Activated CD8-positive, alpha-beta memory T cell treated with anti-CD3 and anti-CD28 coated beads for 48 hours (primary cell): ENCODE measurements at places on chromosomes 6 and 20.

DNA sequence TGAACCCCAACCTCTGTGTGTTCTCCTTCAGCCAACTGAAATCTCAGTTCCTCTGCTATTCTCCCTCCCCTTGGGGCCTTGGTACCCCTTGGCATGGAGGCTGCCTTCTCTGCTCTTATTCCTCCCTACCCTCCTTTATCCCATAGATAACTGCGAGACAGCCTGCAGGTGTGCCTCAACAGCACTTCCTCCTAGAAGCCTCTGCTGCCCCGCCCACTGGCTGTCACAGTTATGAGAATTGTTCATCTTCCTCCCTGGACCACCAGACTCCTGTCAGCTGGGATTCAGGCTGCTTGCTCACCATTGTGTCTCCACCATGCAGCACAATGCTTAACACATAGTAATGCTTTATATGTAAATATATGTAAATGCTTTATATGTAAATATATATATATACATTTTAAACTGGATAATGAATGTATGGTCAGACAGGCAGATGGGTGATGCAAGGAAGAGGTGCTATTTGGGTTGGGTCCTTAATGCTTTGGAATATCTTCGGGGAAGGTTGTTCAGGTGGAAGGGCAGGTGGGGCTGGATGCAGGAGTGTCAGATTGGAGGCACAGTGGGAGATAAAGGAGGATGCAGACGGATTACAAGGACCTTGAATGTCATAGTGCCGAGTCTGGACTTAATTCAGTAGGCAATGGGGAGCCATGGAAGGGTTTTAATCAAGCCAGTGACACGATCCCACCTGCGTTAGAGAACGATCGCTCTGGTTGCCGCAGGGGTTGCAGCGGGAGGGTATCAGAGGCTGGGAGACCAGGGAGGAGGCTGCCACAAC is 4.9 kb downstream of the CDH22 start:
- DNase-seq: no peak

DNA sequence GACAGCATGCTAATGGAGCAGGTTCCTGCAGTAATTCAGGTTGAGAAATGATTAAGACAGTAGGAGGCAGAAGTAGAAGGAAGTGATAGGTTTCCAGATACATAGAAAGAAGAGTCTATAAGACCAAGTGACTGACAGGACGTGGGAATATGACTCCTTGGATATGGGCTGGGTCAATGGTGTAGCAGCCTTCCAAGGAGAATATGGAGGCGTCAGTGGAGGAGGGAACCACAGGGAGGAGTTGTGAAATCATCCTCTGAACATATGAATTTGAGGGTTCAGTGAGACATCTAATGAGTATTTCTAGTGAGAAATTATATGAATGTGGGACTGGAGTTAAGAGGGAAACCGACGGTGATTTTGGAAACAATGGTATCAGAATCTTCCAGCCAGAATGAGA is 43.3 kb downstream of the NUDT3 start:
- DNase-seq: no peak

- DNase-seq: no peak
Measured at GRCh38 chr20:11249683-11250082, 575.9 kb upstream of the JAG1 start.

DNA sequence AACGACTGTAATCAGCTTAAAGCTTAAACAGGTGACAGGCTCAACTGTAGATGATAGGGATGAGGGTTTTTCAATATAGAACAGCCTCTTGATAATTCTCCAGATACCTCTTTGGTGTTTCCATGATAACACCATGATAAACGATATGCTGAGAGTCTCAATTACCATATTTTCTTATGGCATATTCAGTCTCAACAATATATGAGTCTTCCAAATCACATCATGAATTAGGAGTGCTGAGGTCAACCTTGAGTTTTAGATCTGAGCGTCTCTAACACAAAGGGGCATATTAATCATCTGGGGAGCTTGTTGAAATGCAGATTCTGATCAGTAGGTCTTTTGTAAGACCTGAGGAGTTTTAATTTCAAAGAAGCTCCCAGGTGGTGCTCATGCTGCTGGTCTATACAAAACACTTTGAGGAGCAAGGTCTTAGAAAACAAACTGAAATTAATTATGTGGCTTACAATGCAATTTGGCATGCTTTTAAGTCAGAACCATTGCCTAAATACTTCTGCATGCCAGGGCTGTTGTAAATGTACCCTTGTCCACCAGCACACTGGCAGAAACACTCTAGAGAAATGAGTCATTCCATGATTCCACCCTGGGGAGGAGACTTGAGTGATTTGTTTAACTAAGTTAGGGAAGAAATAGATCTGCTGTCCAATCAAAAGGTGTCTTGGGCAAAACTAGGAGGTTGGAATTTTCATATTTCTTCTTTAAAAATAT is 49.6 kb downstream of the PTCHD4 start:
- no peak for DNase-seq

DNA sequence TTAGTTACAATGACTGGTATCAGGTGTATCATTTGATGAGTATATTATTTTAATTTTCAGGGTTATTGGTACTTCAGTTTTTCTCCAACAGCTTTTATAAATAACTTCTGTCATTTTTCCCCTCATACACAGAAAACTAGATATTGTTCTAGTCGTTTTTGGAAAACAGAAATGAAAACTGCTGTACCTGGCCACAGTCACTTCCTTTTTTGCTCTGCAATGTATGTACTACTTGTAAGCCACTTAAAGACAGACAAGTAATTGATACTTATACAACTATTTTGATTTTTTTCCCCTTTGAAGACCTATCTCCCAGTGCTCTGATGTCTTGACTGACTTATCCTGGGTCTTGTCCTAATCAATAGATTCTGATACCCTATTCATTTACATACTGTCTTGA is 218.6 kb upstream of the RUNX2 start:
- DNase-seq: no peak

DNA sequence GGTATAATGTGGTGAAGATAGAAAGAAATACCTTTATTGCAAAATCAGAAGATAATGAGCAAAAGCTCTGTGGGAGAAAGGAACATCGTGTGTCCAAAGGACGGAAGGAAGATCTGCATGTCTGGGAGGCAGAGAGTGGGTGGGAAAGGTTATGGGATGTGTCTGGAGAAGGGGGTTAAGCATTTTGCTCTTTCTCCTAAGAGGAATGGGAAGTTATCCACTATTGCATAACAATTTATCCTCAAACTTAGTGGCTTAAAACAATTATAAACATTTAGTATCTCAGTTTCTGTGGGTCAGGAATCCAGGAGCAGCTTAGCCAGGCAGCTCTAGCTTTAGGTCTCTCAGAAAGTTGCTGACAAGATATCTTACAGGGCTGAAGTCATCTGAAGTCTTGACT is 229.1 kb upstream of the CITED2 start:
- DNase-seq: no peak

GRCh38 chr20:10625641-10626040 is 48.2 kb downstream of the JAG1 start:
- DNase-seq: no peak

DNA sequence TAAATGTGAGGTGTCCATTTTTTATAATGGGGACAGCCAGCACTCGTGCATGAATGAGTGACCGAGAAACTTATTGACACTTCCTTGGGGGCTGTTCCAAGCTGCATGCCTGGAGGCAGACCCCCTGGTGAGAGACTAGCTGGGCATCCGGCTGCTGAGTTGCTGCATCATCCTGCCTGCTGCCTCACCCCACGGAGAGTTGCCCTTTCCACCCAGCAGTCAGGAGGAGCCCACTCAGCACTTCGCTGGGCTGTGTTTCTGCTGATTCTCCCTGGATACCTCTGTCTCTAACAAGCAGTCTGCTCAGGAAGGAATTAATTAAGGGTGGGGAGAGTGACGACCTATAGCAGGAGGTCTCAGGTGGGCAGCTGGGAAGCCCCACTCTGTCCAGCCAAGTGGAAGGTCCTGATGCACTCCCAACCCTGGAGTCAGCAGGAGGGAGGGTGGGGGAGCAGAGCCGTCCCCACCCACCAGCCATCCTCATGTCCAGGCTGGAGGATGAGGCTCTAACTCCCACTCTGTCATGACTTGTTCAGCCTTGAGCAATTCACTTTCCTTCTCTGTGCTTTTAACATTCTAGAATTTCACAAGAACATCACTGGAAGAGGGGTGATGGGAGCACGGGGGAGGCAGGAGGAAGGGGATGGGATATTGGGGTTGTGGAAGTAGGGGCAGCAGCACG is 177.3 kb downstream of the LRFN2 start:
- DNase-seq: no peak

DNA sequence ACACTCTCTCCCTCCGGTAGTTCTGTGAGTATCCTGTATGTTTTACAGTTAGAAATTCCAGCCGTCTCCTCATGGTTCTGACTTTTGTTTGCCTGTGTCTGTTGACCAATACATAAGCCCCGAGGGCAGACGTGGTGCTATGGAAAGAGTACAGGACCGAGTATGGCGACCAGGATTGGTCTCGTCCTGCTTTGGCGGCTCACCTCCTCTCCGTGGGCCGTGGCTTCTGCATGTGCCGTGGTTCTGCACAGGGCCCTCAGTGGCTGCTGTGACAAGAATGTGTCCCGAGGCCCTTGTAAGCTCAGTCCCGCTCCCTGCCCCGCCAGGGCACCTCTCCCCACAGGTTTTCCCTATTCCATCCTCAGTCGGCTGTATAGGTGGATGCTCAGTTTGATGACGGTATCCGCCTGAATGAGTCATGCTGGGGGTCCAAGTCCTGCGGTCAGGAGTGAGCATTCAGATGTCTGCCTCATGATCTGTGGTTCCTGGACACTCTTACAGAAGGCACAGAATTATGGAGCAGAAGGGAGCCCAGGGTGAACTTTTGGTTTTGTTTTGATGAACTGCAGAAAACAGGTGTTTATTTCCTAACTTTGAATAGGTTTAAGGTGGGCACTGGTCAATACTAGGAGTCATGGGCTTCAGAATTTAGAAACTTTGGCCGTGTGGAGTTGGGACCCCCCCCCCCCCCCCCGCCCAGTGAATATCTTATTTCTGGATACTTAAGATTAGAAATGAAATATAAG is 1.2 kb downstream of the ARFGAP1 start:
- no peak for DNase-seq

GRCh38 chr6:141359953-141360352 is 772.8 kb upstream of the GJE1 start:
- DNase-seq: no peak

DNA sequence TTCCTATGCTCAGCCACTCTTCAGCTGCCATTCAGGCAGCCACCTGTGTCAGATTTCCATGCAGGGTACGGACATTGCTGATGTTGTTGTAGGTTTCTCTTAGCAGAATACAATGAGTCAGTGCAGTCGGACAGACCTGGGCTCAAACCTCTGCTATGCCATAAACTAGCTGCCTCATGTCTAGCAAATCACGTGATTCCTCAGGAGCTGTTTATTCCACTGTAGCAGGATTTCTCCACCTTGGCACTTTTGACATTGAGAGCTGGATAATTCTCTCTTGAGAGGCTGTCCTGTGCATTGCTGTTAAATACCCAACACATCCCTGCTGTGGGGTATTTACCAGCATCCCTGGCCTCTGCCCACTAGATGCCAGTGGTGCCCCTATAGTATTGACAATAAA is 413.8 kb upstream of the CDH4 start:
- no peak for DNase-seq

GRCh38 chr20:10012464-10012863 is 22.3 kb upstream of the ANKEF1 start:
- DNase-seq: no peak

DNA sequence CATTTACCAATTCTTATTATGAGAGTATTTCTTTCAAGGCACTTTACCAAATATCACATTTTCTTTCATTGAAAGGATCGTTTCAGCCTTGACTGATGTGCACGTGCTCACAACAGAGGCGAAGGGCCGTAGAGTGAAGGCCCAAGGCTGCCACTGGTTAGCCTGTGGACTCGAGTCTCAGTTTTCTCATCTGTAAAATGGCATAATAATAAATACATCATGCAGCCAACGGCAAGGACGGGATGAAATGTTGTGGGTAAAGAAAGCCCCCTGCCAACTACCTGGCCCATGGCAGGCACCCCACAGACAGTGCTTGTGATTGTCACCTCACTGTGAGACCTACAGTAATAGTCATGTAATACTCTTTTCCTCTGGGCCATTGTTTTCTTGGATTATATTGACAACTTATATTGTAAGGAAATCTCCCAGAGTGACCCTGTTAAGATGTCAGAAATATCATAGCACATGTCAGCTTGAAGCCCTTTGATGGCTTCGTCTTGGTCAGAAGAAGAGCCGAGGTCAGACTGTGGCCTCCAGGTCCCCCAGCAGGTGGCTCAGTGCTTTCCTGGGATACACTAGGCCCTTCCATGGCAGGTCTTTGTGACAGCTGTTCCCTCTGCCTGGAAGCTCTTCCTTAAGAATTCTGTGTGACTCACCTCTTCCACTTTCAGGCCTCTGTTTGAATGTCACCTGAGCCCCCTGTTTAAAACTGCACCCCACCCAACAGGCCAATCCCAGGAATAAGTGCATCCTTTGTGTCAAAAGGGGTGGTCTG is 36.3 kb downstream of the FAM50B start:
- DNase-seq: no peak

DNA sequence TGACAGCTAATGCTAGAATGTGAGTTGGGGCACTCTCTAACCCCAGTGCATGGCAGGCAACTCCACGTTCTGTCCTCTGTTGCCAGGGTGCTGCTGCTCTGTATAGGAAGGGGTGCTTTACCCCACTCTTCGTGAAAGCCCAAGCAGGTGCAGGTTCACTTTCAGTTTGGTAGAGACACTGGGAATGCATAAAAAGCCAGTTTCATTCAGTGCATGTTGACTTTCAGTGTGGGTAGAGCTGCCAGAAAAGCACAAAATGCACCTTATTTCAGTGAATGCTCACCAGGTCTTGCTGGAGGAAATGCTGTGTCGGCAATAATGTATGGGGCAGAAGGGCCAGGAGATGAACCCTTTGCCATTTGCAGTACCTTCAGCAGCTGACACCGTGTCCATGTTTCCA is 62.1 kb upstream of the ADGRB3 start:
- no peak for DNase-seq

GRCh38 chr20:1904135-1904534 is 8.9 kb downstream of the SIRPA start:
- DNase-seq: no peak

DNA sequence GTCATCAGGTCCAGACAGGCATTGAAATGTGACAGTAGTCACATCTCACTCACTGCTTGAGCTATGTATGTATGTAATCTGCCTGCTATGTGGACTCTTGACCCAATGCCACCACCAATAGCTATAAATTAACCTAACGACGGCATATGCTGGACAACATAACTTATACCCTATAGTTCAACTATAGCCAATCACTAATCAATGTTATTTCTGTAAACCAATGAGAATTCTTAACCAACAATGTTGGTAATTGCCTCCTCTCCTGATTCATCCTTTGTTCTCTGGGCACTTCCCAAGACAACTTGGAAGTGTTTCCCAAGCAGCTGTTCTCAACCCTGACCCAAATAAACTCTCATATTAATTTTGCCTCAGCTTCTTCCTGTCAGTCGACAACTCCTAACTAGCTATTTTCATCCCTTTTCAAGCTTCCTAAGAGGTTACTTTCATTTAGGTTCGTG is 24.1 kb upstream of the SERPINB1 start:
- DNase-seq: no peak
